Gastrocnemius medialis (tissue), 4 donors: ENCODE measurements at places on chromosomes 13 and 19. TPM values are rescaled to one million over a fixed set of nuclear protein-coding genes. Genes with fewer than 3 reads are reported as not detected.

DNA sequence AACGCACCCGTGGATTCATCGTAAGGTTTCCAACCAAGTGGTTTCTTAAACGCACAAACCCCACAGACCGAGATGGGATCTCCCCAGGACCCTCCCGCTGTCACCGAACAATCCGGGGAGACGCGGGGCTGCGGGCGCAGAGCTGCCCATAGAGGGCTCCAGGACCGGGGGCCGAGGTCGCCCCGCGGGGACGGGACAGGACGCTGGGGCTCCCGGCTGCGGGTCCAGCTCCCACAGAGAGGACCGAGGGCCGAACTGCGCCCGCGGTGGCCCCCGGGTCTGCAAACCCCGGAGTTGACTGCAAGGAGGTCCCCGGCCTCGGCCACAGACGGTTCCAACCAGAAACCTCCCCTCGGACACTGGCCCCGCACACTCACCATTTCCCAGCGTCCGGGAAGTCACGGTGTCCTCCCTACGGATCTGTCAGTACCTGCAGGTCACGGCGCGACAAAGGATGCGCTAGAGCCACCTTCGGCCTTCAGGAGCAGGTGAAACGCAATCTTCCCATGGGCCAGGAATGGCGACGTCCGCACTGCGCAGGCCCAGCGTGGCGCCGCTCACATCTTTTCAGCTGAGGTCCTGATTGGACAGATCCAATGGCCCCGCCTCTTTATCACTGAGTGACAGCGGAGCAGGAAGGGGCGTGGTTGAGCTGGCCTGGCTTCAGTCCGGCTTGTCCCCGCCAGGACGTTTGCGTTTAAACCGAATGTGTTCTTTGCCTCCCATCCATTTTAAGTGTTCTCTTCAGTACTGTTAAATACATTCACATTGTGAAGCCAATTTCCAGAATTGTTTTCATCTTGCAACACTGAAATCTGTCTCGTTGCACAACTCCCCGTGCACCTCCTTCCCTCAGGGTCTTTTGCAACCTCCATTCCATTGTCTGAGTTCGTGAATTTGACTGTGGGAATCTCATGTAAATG, at the start of gene ZNF14:
Gene ZNF14, minus strand, starts transcription at position 534 of the 923 bp plus-strand sequence. Its CDS starts 154 bp downstream, at position 380.
- peak; percentile 81 for DNase-seq

DNA sequence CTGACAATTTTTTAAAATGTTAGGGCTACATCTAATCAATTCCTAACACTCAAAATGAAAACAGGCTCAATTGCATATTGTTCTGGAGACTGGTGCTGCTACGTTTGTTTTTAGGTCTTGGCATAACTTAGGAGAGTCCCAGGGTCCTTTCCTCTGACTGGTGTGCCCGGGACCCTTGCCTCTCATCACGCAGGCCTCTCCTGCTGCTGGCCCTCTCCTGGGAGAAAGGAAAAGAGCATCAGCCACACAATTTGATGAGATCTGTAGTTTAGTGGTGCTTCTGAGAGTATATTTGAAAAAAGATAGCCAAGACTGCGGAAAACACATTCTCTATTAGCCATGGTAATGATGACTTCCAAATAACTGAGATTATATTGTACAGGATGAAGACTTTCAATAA, 380.0 kb downstream of the KLF12 start:
- DNase-seq = no peak

GRCh38 chr19:2365201-2365970, 5.3 kb downstream of the TMPRSS9 start:
- no peak for DNase-seq

DNA sequence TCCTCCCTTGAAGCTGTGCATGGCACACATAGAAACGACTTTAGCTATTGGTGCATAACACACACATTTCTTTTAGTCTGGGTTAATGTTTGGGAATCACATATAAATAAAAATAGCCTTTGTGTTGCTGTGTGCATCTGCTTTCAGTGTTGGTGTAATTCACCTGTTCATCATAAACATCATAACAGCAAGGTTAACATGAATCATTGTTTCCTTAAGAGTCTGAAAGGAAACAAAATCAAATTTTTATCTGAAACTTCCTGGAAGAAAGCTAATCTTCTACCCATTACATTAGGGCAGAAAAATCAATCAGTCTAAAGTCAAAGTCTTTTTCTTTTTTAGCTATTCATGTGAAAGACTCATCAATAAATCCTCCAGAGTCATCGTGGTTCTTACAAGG, 35.0 kb upstream of the TNFSF11 start:
- DNase-seq = no peak

GRCh38 chr13:44096901-44097300, 217.2 kb downstream of the LACC1 start:
- DNase-seq = no peak

DNA sequence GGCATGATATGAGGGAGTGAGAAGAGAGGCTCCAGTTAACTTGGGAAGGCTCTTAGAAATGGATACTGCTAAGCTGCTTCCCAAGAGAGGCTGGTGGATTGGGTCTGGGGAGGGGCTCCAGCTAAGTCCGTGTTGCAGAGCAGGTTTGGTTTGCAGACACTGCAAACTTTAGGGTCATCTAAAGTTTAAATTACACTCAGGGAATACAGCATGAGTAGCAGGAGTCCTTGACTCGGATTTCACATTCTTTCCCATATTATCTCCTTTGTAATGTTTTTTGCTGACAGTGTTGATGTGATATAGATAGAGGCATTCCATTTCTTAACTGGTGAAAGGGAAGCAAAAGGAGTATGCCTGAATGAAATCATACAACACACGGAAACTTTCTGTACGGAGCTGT, 31.9 kb downstream of the SGCG start:
- DNase-seq = no peak

GRCh38 chr13:35770756-35771297, 294.3 kb upstream of the MAB21L1 start:
- DNase-seq = no peak

- DNase-seq = no peak
Observed at GRCh38 chr19:11570039-11570462, 7.4 kb downstream of the ACP5 start.

DNA sequence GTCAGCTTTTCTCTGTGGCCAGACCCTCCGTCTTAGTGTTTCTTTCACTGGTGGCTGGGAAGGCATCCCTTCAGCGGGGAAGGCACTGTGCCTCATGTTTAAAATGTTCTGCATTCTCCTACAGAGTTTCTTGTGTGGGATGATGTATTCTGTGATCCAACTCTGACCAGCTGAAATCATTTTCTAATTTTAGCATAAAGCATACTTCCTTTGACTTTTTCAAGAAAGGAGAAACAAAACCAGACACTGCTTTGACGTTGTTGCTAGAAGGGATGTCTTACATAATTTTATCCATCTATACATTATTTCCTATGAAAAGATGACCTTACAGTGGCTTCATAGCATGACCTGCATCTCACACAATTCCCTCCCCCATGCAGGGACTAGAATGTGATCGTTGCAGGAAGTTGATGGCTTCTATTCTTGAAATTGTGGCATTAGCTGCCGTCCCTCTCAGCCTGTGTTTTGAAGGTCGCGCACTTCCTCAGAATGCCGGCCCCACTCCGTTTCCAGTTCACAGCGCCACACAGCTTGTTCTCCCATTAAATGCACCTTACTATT, 38.6 kb upstream of the TEX29 start:
- no peak for DNase-seq

DNA sequence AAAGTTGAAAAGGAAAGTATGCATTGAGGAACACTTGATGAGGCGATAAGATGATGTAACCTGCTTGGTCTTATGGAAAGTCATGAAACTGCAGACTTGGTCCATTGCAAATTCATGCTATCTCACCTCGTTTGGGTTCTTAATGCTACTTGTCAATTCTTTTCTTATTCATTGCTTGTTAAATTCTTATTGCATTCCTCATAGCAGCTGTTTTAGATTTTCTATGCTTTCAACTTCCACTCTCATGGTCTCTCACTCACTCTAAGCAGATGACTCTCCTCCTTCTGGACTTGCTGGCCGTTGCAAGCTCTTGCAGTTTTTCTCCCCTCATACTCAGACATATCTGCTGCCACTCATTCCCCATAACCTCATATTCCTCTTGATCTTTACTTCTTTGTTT, 67.8 kb upstream of the CSNK1A1L start:
- DNase-seq = no peak

DNA sequence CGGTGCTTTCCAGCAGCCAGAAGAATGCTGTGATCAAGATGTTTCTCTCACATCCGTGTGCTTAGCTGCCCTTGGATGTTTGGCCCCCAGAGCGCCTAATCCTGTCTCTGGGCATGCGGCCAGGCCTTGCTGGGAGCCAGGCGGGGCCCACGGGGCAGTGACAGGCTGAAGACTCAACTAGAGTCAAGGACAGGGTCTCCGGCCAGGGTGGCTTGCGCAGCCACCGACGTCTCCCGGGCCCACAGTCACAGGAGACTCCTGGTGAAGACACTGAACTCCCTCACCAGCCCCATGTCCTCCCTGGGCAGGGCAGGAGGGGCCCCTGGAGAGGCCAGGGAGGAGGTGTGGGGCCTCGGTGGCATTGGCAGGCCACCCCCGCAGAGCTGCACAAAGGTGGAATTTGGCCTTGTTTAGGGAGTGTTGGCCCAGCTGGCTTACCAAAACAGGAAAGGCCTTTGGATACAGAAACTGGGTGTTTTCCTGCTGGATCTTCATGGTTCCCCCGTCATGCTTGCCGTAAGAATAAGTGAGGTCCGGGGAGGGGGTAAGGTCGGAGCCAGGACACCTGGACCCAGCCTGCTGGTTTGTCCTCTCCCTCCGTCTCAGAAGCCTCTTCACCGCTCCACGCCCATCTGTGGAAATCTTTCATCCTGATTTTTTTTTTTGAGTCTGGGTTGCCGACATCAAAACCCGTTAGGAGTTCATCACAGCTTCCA, 10.0 kb upstream of the NDUFS7 start:
- no peak for DNase-seq

- no peak for DNase-seq
Observed at GRCh38 chr19:52351512-52351911, 15.5 kb downstream of the ZNF610 start.

The MAB21L1 gene
- 3.2 TPM for total RNA-seq

The SIGLECL1 gene
- not detected for total RNA-seq

The C13orf42 gene
- total RNA-seq = not detected

The KIR2DL3 gene
- not detected for total RNA-seq

The NCR1 gene
- not detected for total RNA-seq
